Foreskin keratinocyte (primary cell): ENCODE measurements at places on chromosomes 3 and 15. TPM values are rescaled to one million over a fixed set of nuclear protein-coding genes. Genes with fewer than 3 reads are reported as not detected.

NOX5 gene
- 0.04 and 0.14 TPM in 2 replicates for total RNA-seq

BNC1 gene
- 140 and 167 TPM in 2 replicates for total RNA-seq

PYGO1 gene
- total RNA-seq: 5.6 and 7.5 TPM in 2 replicates

TMCO5A gene
- total RNA-seq: not detected in 2 replicates

PP2D1 gene
- total RNA-seq: not detected in 2 replicates

ST3GAL6 gene
- 1.4 and 2.1 TPM in 2 replicates for total RNA-seq

SLC9C1 gene
- not detected in 2 replicates for total RNA-seq

ERC2 gene
- not detected in 2 replicates for total RNA-seq

C3orf20 gene
- not detected in 2 replicates for total RNA-seq

GUCA1C gene
- 0.28 TPM in 1 of 2 replicates, not detected in the other for total RNA-seq

TLR9 gene
- not detected in 2 replicates for total RNA-seq

SRGAP3 gene
- total RNA-seq: 16.2 and 17.9 TPM in 2 replicates

MTHFS gene
- 20.1 and 23.1 TPM in 2 replicates for total RNA-seq

PODXL2 gene
- total RNA-seq: 2.5 and 3.4 TPM in 2 replicates

FGF12 gene
- total RNA-seq: 0.04 TPM in 1 of 2 replicates, not detected in the other

MEGF11 gene
- total RNA-seq: not detected in 2 replicates

CLRN1 gene
- not detected in 2 replicates for total RNA-seq

LYSMD4 gene
- 7.5 and 10.9 TPM in 2 replicates for total RNA-seq

NPAP1 gene
- total RNA-seq: not detected in 2 replicates

ISL2 gene
- total RNA-seq: 0.27 and 1.6 TPM in 2 replicates

ACAN gene
- total RNA-seq: not detected in 2 replicates

ZBTB38 gene
- 58.0 and 59.5 TPM in 2 replicates for total RNA-seq

ARGFX gene
- not detected in 2 replicates for total RNA-seq

SEMA3G gene
- 0.10 and 0.21 TPM in 2 replicates for total RNA-seq

CHRNA5 gene
- total RNA-seq: 12.0 and 13.0 TPM in 2 replicates

COL7A1 gene
- 306 and 607 TPM in 2 replicates for total RNA-seq

HDC gene
- not detected in 2 replicates for total RNA-seq

FOXL2 gene
- 0.42 and 0.88 TPM in 2 replicates for total RNA-seq

RPL14 gene
- 926 and 984 TPM in 2 replicates for total RNA-seq

RPP14 gene
- total RNA-seq: 13.5 and 13.6 TPM in 2 replicates

RHCG gene
- 0.54 and 0.56 TPM in 2 replicates for total RNA-seq

SAMD7 gene
- total RNA-seq: not detected in 2 replicates

KLHL6 gene
- 0.03 and 0.11 TPM in 2 replicates for total RNA-seq

SLC12A8 gene
- 10.5 and 11.2 TPM in 2 replicates for total RNA-seq

ZNF35 gene
- 11.5 and 12.0 TPM in 2 replicates for total RNA-seq

TNFAIP8L3 gene
- 0.18 and 0.41 TPM in 2 replicates for total RNA-seq

COL6A5 gene
- total RNA-seq: not detected in 2 replicates

CCK gene
- 1.4 and 3.0 TPM in 2 replicates for total RNA-seq

GOLGA6D gene
- not detected in 2 replicates for total RNA-seq

THSD4 gene
- 44.0 and 56.5 TPM in 2 replicates for total RNA-seq

SERINC4 gene
- total RNA-seq: 0.04 and 0.07 TPM in 2 replicates

BHLHE40 gene
- 78.2 and 96.0 TPM in 2 replicates for total RNA-seq

MRAS gene
- 2.9 and 6.3 TPM in 2 replicates for total RNA-seq

C2CD4A gene
- not detected in 2 replicates for total RNA-seq

TMC3 gene
- not detected in 2 replicates for total RNA-seq

DGKG gene
- 0.11 TPM in 1 of 2 replicates, not detected in the other for total RNA-seq

LRTM1 gene
- not detected in 2 replicates for total RNA-seq

NECTIN3 gene
- 7.4 and 8.2 TPM in 2 replicates for total RNA-seq

ARL14 gene
- 0.39 and 0.44 TPM in 2 replicates for total RNA-seq

STIMATE gene
- 16.9 and 17.2 TPM in 2 replicates for total RNA-seq

PRR20G gene
- total RNA-seq: not detected in 2 replicates

IL1RAP gene
- total RNA-seq: 33.1 and 44.5 TPM in 2 replicates

NRROS gene
- 0.03 and 0.11 TPM in 2 replicates for total RNA-seq

ACP3 gene
- 0.21 and 0.78 TPM in 2 replicates for total RNA-seq

CGNL1 gene
- total RNA-seq: 0.35 and 0.54 TPM in 2 replicates
